Stimulated activated CD4-positive, alpha-beta T cell treated with anti-CD3 and anti-CD28 coated beads, Interleukin-12 subunit alpha, Interleukin-12 subunit beta, amount 100 ng/mL, for 4 hours (primary cell): ENCODE measurements at places on chromosomes 5 and 9.

DNA sequence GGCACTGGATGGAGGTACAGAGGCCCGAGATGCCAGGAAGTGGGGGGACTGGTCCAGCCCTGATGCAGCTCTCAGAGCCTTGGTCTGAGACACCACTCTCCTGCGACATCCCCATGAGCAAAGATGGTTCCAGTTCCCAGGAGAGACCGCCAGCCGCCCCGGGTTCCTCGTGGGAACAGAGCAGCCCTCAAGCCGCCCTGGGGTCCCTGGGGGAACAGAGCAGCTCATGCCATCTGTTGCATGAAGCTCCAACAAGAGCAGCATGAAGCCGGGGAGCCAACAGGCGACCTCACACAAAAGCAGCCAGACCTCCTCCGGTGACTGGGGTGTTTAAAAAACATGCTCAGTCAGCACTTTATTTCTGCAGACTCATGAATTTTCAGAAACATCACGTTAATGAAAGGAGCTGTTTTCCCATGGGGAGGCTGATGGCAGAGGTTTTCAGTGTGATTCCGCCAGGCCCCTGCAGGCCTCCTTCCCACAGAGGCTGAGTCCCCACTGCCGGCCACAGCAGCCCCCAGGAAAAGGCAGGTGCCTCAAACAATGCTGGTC lies 6.2 kb downstream of the SLC6A18 start:
- DNase-seq = no peak

- DNase-seq = no peak
These were observed 759.6 kb downstream of the MTRR start for GRCh38 chr5:8628521-8628920.

GRCh38 chr5:128262911-128263310 lies 179.3 kb downstream of the SLC12A2 start:
- no peak for DNase-seq

GRCh38 chr5:74640954-74641734 lies 616 bp upstream of the ENC1 start:
- peak; percentile 42 for DNase-seq

DNA sequence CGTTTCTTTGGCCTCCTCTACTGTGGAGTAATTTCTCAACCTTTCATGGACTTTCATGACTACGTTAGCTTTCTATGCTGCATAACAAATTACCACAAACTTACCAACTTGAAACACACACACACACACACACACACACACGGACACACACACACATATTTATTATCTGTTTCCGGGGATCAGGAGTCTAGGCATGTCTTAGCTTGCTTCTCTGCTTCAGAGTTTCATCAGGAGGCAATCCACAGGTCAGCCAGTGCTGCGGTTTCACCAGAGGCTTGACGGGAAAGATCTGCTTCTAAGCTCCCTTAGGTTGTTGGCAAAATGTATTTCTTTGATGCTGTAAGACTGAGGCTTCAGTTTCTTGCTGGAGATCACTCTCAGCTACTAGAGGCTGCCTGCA lies 59.0 kb upstream of the C9orf72 start:
- no peak for DNase-seq

- DNase-seq = no peak
These were observed 40.5 kb downstream of the SMIM23 start for GRCh38 chr5:171826132-171826531.

- DNase-seq = no peak
These were observed 35.0 kb downstream of the MTX3 start for GRCh38 chr5:79955941-79956670.
